ENCODE measurements at places on chromosomes 2 and 18.

GRCh38 chr2:28621172-28622100, 125.6 kb downstream of the PLB1 start:
- DNase-seq, result peak; percentile 79

GRCh38 chr2:50723286-50723938, 308.5 kb downstream of the NRXN1 start:
- no peak for DNase-seq

DNA sequence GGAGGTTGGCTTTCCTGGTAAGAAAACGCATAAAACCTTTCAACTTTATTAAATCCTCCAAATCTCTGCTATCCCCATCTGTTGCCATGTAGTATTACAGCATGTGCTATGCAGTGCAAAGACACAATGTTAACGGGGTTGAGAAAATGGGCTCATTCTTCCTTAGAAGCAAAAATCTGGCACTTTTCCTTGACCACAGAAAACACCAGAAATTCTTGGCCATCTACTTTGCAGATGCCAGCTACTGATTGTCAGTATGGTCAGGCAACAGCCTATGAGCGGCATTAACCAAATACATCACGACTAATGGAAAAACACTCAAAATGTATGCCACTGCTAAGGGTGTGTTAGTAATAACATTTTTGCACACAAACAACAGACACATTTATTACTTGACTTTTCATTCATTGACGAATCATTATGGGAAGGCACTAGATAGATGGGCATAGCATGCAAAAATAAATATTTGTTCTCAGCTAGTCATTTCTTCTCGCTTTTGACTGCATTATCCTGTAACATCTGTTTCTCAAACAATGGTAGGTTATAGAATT, 65.2 kb upstream of the CRIM1 start:
- no peak for DNase-seq

DNA sequence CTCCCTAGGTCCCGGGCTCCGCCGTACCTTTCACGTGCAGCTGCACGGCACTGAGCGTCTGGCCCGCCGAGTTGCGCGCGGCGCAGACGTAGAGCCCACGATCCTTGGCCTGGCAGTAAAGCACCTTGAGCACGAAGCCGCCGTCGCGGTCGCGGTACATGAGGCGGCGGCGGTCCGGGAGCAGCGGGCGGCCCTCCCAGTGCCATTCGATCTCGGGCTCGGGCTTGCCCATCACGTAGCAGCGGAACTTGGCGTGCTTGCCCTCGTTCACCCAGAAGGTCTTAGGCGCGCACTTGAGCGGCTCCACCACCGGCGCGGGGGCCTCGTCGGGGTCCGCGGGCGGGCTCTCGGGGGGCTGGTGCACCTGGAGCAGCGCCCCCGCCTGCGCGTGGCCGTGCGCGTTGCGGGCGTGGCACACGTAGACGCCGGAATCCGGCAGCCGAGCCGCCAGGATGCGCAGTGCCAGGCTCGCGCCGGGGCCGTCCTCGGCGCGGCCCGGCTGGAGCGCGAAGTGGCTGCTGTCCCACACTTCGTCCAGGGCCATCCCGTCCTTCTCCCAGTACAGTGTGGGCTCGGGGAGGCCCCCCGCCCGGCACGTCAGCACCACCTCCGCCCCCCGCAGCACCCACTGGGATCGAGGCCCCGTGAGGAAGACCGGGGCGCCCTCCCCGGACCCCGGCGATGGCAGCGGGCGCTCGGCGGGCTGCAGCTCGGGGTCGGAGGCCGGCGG, 980 bp downstream of the OBSL1 start:
- DNase-seq, result peak; percentile 52

DNA sequence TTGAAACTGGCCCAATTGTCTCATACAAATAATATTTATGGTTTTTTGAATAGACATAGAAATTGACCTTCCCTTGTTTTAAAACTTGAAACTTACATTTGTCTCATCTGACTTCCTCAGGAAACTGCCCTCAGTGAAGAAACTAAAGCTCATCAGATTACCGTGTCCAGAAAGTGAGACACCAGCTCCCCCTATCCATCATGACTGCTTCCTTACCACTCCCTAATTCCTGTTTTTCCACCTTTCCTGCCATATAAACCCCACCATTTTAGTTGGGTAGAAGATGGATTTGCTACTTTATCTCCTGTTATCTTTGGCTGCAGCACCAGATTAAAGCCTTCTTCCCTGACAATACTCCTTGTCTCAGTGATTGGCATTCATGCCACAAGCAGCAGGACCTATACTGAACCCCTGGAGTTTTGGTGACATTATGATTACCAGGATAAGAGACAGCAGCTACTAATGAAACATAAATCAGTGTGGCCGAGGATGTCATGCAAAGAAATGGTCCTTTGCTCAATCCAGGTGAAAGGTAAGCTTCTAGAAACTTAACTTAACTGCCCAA, 1627.6 kb upstream of the ZEB2 start:
- no peak for DNase-seq
